Right lobe of liver (tissue), 6 donors: ENCODE measurements at places on chromosomes 13 and 19. TPM values are rescaled to one million over a fixed set of nuclear protein-coding genes. Genes with fewer than 3 reads are reported as not detected.

GRCh38 chr13:50730496-50731351, 112.8 kb downstream of the DLEU7 start:
- no peak for DNase-seq

Gene C19orf85
- total RNA-seq, result not detected

Gene ELAVL1
- total RNA-seq, result 28.5 TPM

DNA sequence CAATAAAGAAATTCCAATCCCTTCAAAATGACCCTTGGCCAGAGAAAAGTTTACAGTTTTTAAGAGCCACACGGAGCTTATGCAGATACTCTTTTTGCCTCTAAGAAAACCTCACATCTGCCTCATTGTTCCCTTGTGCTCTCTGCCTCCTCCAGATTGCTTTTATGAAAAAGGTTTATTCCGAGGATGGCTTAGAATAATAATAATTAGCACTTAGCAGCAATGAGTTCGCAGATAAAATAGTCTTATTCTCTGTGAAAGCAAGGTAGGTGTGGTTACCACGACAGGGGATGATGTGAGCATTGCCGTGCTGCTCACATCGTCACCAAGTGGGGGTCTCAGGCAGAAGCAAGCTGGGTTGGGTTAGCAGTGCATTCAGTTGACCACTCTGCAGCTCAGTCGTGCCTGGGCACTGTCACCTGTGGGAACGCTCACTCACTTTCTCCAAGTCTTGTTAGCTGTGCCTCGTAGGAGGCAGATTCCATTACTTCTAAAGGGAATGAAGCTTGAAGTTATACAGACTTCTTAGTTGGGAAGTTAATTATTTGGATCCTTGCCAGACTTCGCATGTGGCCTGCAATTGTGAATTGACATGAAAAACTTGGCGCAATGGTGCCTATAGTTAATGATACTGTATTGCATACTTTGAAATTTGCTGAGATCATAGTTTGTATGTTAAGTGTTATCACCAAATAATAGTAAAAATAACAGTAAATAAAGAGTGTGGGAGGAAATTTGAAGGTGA, 157.2 kb downstream of the MYO16 start:
- no peak for DNase-seq

Gene CRLF1
- 1.2 TPM for total RNA-seq

- DNase-seq, result no peak
Observed at GRCh38 chr19:16338470-16339360, 14.1 kb downstream of the KLF2 start.

DNA sequence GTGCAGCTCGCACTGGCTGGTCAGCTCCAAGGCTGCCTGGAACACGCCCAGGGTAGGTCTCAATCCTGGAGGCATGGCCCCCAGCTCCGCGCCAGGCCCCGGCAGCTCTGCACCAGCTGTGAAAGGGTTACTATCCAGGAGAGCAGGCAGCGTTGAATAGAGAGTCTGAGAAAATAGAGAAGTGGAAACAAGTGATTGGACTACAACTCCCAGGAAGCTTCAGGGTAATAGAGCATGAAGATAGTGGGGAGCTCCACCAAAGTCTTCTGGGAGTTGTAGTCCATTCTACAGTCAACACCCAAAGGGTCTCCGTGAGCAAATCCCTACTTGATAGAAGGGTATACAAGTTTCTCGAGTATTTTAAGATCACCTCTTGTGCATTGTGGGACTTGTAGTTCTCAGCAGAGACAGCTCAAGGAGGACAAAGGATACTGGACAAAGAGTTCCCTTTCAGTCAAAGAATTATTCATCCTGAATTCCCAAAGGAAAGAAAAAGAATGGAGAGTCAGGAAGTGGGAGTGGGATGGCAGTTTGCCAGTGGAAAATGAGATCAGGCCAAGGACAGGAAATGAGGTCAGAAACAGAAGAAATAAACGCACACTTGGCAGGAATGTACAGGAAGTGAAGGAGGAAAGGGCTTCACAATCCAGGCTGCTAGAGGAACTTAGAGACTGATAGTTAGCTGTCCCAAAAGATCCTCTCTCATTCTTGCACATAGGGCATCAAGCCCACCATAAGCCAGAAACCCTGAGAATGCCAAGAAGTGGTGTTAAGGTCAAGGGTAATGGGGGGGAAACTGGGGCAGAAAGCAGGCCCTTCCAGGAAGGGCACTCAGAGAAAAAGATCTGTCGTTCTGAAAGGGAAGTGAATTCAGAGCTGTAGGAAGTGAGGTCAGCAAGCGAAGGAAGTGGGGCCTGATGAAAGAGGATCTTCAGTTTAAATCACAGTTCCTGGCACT, 5.5 kb upstream of the MAMSTR start:
- no peak for DNase-seq
